HuH-7.5 (cell line): ENCODE measurements at places on chromosomes 3 and 15.

- DNase-seq: no peak
Observed at GRCh38 chr3:78633626-78634025, 1134.2 kb downstream of the ROBO1 start.

- peak; percentile 45 for DNase-seq
Observed at GRCh38 chr3:8532251-8532871, 30.7 kb downstream of the LMCD1 start.

GRCh38 chr15:33994005-33994615 is 25.8 kb downstream of the CHRM5 start:
- peak; percentile 8 for DNase-seq

GRCh38 chr15:42385980-42386700 is 26.8 kb downstream of the CAPN3 start:
- DNase-seq: no peak

DNA sequence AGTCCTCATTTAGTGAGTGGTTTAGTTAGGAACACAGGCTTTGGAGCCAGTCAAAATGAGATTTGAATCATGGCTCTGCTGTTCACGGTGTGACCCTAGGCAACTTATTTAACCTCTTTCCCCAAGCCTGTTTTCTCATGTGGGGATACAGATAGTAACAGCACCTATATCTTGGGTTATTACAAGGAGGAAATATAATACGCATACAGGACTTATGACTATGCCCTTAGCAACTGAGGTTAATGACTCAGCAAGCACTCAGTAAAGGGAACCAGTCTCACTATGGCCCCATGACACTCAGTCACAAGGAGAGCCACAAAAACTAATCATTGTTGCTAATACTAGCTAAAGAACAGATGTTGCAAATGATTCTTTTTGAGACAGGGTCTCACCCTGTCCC is 45.9 kb downstream of the SUMF1 start:
- no peak for DNase-seq

DNA sequence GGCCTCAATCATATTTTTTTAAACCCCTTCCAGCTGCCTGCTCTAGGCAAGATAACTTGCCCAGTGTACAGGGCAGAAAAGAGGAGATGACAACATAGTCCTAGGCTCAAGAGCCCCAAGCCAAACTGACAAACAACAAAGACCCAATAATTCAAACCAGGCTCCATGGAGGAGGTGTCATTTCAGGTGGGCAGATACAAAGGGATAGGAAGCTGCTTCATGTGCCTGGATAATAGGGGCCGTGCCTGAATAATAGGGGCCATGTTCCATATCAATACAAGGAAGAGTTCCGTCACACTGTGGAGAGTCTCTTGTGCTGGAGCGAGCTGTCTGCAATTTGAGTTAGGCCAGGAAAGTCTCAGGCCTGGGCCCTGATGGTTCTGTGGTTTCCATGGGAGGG is 35.4 kb upstream of the TRIM71 start:
- DNase-seq: no peak

- DNase-seq: no peak
Observed at GRCh38 chr15:68268405-68268804, 9.1 kb upstream of the FEM1B start.

GRCh38 chr3:36197151-36197550 is 183.2 kb upstream of the STAC start:
- no peak for DNase-seq

DNA sequence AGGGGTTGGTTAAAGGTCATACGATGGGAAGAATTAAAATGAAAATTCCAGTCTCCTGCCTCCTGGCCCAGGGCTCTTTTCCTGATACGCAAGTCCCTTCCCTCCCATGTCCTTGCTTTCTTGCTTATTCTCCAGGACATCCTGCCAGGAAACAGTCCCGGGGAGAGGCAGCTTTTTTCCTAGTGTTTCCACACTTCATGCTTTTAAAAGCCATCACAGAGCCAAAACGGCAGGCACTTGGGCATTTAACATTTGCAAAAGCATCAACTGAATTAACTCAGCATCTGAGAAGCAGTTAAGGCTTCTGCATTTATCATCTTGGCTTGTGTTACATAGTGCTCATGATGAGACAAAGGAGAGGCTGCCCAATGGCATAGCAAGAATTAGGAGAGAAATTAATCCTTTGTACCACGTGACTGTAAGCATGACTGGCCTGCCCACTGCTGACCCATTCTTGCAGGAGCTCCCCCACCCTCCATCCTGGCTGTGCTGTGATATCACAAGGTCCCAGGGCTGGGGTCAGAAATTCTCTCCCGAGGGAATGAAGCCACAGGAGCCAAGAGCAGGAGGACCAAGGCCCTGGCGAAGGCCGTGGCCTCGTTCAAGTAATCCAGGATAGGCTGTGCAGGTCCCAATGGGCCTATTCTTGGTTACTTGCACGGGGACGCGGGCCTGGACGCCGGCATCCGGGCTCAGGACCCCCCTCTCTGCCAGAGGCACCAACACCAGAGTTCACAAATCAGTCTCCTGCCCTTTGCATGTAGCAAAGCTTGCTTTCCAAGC is 21.6 kb upstream of the VILL start:
- DNase-seq: no peak

DNA sequence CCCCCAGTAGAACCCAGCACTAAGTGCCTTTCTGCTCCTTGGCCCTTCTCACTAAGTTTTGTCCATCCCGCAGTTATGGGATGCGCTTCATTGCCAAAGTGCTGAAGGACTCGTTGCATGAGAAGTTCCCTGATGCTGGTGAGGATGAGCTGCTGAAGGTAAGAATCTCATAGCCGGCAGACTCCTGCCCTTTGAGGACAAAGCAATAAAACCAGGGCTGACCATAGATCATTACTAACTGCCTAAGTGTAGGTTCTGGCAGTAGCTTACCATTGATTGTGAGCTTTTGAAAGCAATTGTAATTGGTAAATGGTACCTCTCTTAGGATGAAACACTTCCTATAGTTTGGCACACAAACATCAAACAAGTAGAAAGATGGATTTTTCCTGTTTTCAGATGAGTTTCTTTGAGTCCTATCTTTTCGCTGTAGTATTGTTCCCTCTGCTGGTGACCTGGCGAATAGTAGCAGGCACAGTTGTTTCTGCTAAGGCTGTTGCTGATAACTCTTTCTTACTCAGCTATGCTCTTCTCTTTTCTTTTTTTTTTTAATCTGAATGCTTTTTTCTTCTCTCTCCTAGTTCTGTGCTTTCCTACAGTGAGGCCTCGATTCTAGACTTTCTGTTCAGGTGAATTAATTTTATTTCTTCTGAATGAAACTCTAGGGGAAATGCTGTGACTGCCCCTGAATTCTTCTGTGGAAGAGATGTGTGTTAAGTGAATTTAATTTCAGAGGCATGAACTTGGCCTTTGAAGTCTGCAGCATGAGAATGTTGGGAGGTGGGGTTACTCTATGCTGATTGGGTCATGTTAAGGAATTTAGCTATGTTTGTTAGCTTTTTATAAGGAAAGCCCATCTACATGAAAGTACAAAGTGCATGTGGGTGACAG is 47.4 kb upstream of the CRTC3 start:
- peak; percentile 35 for DNase-seq

GRCh38 chr15:83158393-83158792 is 49.2 kb downstream of the HDGFL3 start:
- no peak for DNase-seq

- DNase-seq: no peak
Observed at GRCh38 chr15:22915866-22916515, 64.2 kb downstream of the CYFIP1 start.

GRCh38 chr3:141330235-141330634 is 38.1 kb upstream of the ZBTB38 start:
- DNase-seq: no peak

DNA sequence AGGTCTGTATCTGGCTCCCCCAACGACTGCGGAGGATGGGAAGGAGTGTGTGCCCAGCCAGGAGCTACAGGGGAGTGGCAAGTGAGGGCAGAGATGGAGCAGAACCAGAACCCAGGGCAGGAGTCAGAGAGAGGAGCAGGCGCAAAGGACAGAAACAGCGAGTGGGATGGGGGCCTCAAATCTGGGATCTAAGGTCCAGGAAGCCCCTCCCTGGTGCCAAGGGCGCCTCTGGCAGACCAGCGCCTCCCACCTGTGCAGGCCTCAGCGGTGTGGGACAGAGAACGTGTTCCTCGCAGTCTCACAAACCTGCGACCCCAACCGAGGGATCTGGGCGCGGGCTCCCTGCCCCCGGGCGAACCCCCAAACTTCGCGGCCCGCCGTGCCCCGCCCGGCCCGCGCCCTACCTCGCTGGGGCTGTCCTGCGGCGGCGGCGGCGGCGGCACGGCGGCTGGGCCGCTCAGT is 301 bp downstream of the PCBP4 start:
- DNase-seq: no peak

- DNase-seq: no peak
Observed at GRCh38 chr3:171906951-171907676, 64.0 kb downstream of the TMEM212 start.

DNA sequence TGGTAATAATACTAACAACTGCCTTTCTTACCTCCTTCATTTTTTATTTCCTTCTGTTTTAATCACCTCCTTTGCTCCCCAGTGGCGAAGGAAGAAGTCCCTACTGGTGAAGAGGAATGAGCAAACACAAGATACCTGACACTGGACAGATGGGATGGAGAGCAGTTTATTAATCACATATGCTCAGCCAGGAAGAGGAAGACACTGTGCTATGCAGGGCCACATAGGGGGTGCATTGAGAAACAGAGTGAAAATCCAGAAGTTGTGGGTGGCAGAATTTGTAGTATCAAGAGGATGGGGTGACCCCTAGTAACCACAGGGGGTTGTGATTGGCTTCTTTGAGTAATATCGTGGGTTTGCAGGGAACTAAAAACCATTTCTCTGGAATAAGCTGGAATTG is 1041.9 kb downstream of the OTOL1 start:
- DNase-seq: no peak

GRCh38 chr3:52351762-52352368 is 35.7 kb downstream of the DNAH1 start:
- DNase-seq: no peak

GRCh38 chr3:197942956-197943556 is 6.9 kb upstream of the RPL35A start:
- no peak for DNase-seq

DNA sequence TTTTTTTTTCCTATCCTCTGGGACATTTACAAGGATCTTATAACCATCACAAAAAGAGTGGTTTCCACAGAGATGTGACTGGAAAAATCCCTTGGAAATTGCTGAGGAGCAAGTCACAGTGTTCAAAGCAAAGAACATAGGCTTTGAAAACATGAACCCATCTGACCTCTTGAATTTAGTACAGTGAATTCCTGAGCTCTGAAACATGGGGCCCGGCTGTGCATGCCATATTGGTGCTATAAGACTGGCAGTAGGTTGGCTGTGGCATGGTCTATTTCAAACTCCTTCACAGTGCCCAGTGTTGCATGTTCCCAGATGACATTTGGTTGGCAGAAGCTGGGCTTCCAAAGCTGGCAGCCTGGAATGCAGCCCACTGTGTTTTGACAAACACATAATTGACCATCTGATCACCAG is 202.2 kb downstream of the TIGIT start:
- DNase-seq: no peak

DNA sequence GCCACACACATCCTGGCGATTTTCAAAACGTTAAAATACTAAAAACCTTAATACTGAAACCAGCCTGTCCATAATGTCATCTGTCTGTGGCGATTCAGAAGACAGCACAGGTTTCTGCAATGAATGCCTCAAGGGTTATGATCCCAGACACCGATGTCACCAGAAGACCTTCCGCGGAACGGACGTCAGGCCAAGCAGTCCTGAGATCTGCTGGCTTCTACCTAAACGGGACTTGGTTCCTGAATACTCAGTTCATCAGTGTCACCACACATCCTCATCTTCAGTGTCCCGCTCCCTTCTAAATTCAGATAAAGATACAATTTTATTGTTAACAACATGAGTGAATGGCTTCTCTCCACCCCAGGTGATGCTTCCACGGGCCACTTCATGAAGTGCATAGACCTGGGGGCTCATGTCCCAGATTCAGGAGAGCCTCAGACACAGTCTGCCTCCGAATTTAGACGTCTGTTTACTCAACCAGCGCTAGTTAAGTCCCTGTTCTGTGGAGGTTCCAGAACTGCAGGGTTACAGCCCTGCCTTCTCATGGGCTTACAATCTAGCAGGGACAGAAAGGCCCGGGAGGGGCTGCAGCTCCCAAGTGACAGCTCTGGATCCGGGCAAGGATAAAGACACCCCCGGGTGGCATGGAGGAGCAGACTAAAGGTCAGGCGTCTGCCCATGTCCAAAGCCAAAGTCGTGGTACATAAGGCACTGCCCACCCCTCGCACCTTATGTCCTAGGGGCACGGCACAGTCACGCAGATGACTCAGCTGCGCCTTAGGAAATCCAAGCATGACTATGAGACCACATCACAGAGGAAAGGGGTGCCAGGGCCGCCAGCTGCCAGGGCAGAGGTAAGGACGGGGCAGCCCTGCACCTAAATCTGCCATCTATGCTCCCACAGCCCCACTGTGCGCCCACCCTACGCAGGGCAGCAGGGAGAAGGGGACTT is 75.9 kb downstream of the VGLL4 start:
- no peak for DNase-seq

GRCh38 chr15:75827691-75828090 is 15.6 kb upstream of the UBE2Q2 start:
- no peak for DNase-seq

GRCh38 chr15:40282147-40282868 is 556 bp downstream of the ANKRD63 start:
- peak; percentile 90 for DNase-seq

GRCh38 chr3:8324747-8325146 is 176.9 kb upstream of the LMCD1 start:
- peak; percentile 71 for DNase-seq

- DNase-seq: no peak
Observed at GRCh38 chr3:145188079-145188770, 972.8 kb downstream of the PLOD2 start.

DNA sequence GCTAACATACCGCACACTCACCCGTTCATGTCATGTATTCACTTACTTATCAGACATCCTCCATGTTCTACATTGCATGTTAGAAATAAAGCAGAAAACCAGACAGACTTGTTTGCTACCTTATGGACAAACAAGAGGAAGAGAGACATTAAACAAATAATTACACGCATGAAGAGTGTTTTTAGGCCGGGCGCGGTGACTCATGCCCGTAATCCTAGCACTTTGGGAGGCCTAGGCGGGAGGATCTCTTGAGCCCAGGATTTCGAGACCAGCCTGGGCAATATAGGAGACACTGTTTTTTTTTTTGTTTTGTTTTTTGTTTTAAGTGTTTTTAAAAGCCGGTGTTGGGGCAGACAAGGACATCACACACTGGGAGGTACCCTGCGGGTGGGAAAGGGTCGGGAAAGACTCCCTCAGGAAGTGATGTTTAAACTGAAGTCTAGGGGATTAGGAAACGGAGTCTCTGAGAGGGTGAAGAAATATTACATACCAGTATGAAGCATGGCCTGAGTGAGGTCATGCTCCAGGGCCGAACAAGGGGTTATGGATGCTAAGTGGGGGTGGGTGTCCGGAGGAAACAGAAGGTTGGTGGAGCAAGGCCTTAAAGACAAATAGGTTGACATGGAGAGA is 2.1 kb upstream of the USP3 start:
- no peak for DNase-seq

- DNase-seq: no peak
Observed at GRCh38 chr15:90305932-90306331, 40.5 kb downstream of the NGRN start.

GRCh38 chr3:120661106-120661905 is 20.7 kb downstream of the HGD start:
- no peak for DNase-seq
